ENCODE measurements at places on chromosomes 13 and 19.

DNA sequence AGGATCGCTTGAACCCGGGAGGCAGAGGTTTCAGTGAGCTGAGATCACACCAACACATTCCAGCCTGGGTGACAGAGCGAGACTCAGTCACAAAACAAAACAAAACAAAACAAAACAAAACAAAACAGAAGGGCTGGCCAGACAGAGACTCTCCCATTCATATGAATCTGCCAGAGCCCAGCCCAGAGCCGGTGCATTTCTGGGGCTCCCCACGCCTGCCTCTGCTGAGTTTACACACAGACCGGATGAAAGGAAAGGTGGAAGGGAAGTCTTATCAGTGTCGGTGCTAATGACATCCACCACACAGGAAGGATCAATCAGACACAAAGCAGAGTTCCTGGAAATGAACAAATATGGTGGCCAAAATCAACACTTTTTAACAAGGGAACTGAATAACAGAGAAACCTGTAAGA lies 6.8 kb downstream of the TRAPPC6A start:
- no peak for DNase-seq

GRCh38 chr13:29969286-29969685 lies 118.9 kb upstream of the UBL3 start:
- DNase-seq, result no peak

DNA sequence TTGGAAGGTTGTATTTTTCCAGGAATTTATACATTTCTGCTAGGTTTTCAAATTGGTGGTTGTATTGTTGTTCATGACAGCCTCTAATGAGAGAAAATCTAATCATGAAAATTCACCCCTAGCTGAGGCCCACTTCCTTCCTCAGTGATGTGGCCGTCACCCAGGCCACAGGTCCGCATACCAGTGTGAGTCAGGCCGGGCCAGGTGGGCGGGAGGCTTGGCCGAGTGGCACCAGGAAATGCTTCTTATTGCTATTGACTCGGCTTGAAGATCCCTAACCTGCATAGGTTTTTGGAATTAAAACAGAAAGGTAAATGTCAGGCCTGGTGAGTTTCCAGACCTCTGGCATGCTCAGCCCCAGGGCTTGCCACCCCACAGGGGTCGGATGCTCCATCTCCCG lies 88.7 kb downstream of the SCGB2B2 start:
- no peak for DNase-seq

GRCh38 chr13:114143806-114144605 lies 11.6 kb upstream of the RASA3 start:
- no peak for DNase-seq

DNA sequence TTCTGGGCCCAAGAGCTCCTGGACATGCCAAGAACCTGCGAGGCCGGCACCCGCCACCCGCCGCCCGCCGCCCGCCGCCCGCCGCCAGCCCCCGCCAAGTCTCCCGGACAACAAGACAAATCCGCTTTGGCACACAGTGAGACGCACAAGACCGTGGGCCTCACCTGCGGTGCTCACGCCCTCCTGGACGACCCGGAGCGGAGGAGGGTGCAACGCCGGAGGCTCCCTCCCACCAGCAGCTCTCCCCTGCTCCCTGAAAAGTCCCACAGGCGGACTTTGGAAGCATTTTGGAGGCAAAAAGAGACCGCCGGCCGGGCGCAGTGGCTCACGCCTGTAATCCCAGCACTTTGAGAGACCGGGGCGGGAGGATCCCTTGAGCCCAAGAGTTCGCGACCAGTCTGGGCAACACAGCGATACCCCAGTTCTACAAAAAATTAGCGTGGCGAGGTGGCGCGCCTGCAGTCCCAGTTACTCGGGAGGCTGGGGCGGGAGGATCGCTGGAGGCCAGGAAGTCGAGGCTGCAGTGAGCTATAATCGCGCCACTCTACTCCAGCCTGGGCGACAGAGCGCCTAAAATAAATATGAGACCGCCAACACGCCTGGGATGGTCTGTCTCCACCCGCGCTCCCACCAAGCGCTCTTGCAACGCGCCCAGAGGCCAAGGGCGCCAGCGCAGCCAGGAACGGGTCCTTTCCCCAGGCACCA lies 783 bp downstream of the RHPN2 start:
- DNase-seq, result no peak

- DNase-seq, result no peak
These were observed 574.2 kb downstream of the TBC1D4 start for GRCh38 chr13:74907788-74908187.
